ENCODE measurements at places on chromosomes 5 and 9.

DNA sequence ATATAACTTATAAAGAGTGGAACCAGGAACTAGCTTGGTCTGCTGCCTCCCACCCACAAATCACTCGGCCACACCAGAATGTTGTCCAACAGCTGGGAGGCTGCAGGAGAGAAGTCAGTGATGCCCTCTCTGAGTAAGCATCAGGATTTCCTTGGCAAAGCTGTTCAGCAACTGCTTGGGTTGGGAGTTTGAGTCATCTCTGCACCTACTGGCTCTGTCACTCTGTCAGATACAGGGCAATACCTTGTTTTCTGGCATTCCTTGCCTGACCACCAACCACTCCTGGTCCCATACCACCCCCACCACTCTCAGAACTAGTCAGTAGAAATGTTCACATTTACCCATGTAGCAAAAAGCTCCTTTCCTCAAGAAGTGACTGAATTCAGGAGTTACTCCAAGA, 36.8 kb upstream of the GCNT4 start:
- no peak for DNase-seq

GRCh38 chr9:96299823-96300222, 2.2 kb downstream of the HSD17B3 start:
- no peak for DNase-seq

DNA sequence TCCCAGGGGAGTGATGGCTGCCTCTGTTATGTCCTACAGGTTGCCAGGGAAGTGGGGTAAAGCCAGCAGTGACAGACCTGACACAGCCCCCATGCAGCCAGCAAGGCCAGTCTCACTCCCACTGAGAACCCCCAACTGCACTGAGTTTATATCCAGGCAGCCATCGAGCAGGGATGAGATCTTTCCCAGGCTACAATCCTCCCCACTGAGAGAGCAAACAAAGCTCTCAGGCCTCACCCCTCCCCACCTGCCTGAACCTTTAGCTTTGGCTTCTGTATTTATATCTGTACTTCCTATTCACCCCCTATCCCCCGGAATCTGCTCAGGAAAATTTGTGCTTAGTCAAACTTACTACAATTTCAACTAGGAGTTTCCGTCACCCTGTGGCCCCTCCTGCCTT, 284.1 kb downstream of the FAM170A start:
- no peak for DNase-seq

DNA sequence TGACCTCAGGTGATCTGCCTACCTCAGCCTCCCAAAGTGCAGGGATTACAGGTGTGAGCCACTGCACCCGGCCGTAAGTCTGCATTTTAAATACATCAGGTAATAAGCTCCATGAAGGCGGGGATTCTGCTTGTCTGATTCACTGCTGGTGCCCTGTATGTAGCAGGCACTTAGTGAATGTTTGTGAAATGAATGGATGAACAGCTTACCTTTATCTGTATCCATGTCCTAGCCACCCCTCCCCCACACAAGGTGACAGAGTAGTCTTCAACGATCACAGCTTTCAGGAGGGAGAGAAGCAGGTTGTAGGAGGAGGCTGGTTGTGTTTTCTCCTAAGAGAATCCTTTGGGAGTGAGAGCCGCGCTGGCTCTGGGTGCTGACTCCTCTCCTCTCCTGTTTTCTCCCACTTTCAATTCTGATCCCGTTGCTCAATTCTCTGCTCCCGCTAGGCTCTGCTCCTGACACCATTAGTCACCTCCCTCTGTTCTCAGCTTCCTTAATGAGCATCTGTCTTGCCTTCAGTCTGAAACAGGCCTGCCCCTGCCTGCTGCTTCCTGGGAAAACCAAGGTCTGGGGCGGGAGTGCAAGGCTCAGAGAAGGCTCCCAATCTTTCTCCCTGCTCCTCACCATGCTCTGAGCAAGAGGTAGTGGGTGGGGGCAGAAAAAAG, 88.8 kb upstream of the CTNNA1 start:
- peak; percentile 27 for DNase-seq

DNA sequence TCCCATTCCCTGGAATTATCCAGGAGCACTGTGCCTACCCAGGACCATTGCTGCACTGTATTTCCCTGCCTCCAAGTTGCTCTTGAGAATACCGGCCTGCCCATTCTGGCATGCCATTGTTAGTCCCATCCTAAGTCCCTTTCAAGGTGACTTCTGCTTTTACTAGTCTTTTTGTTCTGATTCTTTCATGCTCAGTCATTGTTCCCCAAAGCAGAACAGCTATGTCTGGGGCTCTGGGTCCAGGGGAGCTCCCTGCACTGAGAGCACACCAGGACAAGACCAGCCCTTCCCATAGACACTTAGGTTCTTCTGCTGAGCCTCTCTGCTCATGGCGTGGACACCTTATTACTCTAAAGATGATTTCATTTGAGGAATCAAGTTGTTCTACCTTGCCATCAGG, 388.9 kb upstream of the KLF4 start:
- no peak for DNase-seq

- DNase-seq = peak; percentile 59
Observed at GRCh38 chr9:95726756-95727155, 148.7 kb upstream of the ERCC6L2 start.

DNA sequence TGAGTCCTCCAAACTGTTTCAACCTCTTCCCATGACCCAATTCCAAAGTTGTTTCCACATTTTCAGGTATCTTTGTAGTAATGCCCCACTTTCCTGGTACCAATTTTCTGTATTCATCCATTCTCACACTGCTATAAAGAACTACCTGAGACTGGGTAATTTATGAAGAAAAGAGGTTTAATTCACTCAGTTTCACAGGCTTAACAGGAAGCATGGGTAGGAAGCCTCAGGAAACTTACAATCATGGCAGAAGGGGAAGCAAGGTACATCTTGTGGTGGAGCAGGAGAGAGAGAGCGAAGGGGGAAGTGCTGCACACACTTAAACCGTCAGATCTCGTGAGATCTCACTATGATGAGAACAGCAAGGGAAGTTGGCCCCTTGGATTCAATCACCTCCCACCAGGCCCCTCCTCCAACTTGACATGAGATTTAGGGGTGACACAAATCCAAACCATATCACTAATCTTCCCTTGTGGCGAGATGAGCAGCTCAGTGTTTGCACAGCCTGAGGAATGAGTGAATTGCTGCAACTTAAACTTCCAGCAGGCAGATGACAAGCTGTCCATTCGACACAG, 42.9 kb downstream of the TRIP13 start:
- DNase-seq = no peak

DNA sequence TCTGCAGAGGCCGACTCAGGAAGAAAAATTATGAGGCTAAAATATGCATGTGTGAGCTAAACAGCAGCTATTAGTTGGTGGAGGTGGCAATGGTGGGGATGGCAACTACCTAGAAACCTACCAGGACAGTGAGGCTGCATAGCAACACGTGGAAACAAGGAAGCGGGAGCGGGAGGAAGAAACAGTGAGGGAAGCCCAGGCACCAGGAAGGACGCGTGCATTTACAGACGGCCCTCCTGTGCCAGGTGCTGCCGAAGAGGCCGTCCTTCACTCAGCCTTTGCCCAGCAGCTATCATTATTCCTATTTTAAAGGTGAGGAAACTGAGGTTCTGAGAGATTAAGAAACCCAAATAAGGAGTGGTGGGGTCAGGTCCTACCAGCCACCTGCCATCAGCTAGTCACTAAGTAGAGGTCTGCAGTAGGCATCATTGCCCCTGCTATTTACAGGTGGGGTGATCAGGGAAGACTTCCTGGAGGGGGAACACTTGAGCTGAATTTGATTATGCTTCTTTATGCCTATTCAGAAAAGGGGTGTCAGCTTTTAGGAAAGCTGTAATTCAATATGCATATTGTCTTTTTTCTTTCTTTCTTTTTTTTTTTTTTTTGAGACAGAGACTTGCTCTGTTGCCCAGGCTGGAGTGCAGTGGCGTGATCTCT, 125.3 kb downstream of the CRB2 start:
- no peak for DNase-seq

GRCh38 chr5:41955432-41956024, 30.4 kb downstream of the FBXO4 start:
- no peak for DNase-seq

DNA sequence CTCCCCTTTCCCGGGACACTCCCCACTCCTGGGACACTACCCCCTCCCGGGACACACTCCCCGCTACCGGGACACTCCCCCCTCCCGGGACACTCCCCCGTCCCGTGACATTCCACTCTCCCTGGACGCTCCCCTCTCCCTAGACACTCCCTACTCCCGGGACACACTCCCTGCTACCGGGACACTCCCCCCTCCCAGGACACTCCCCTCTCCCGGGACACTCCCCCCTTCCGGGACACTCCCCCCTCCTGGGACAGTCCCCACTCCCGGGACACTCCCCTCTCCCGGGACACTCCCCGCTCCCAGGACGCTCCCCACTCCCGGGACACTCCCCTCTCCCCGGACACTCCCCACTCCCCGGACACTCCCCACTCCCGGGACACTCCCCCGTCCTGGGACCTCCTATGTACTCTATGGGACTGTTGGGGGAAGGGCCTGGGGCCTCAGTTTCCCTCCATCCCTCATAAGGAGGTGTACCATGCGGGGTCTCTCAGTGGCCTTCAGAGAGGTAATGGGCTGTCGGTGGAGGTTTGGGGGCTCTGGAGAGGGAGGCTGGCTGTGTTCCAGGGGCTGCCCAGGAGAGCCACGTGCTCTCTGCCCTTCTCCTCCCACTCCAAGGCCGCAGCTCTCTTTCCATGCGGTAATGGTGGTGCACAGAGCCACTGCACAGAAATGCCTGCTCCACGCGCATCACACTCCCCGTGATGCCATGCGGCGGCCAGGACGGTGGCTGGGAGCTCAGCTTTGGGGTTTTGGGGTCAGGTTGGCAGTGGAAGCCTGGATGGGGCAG, 96.2 kb downstream of the RXRA start:
- DNase-seq = no peak

GRCh38 chr5:34001241-34001841, 6.5 kb downstream of the AMACR start:
- peak; percentile 47 for DNase-seq

GRCh38 chr5:145660897-145661640, 174.1 kb downstream of the PRELID2 start:
- DNase-seq = no peak

GRCh38 chr9:80449513-80449912, 877.7 kb downstream of the TLE4 start:
- DNase-seq = no peak

DNA sequence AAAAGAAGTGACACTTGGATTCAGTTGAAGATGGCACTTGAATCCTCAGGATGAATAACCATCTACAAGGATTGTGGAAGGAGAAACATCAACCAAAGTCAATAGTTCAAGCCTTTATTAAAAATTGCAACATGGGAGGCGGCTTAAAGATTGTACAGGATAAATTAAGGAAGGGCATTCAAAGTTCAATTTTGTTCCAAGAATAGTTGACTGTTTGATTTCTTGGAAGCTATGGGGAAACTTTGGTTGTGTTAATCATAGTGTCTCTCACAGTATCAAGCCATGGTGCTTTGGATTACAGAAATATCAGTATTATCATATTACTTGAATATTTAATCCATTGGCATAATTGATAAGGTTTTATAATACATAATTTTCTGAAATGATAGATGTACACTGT, 1844.3 kb downstream of the MAT2B start:
- DNase-seq = no peak

GRCh38 chr9:72675586-72675985, 154.2 kb downstream of the TMC1 start:
- DNase-seq = no peak

- DNase-seq = no peak
Observed at GRCh38 chr5:148713735-148714508, 59.6 kb upstream of the HTR4 start.

- DNase-seq = no peak
Observed at GRCh38 chr9:93918061-93918460, 37.1 kb downstream of the BARX1 start.

DNA sequence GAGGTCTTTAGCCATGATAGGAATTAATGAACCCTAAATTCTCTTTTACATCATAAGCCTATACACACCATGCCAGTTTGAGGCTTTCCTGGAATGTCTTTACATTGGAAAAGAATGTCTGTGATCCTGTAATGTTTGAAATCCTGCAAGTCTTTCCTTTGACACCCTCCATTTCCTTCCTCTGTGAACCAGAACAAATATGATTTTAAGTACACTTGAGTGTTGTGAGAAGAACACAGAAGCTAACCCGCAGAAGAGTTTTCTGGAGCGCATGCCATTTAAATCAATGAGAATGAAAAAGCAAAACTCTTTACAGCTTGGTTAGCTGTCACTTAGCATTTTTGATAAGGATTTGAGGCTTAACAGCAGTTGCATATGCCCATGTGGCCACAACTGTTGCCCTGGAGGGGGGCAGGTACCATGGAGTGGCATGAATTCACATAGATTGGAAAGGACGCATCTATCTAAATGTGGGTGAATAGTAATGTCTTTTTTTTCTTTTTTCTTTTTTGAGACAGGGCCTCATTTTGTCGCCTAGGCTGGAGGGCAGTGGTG, 372.6 kb downstream of the KDM4C start:
- no peak for DNase-seq

GRCh38 chr9:134226221-134226930, 62.0 kb upstream of the RNU6ATAC start:
- no peak for DNase-seq

GRCh38 chr5:76029739-76030138, 53.4 kb upstream of the SV2C start:
- no peak for DNase-seq

DNA sequence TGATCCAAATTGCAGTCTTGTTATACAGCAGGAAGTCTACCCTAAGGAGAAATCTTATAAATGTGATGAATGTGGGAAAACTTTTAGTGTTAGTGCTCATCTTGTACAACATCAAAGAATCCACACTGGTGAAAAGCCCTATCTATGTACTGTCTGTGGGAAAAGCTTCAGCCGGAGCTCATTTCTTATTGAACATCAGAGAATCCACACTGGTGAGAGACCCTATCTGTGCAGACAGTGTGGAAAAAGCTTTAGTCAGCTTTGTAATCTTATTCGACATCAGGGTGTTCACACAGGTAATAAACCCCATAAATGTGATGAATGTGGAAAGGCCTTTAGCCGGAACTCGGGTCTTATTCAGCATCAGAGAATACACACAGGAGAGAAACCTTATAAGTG, 10.4 kb downstream of the ZNF189 start:
- peak; percentile 28 for DNase-seq

DNA sequence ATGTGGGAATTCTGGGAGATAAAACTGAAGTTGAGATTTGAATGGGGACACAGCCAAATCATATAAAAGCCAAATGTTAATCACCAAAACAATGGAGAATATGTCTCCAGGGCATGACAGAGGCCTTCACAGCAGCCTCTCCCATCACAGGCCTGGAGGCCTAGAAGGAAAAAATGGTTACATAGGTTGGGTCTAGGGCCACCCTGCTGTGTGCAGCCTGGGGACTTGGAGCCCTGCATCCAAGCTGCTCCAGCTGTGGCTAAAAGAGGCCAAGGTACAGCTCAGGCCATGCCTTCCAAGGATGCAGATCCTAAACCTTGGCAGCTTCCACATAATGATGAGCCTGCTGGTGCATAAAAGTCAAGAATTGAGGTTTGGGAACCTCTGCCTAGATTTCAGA, 85.1 kb downstream of the JAKMIP2 start:
- DNase-seq = no peak

Data from ACHN (cell line).